Vein endothelial cell (primary cell): ENCODE measurements at places on chromosomes 3 and 15. TPM values are rescaled to one million over a fixed set of nuclear protein-coding genes. Genes with fewer than 3 reads are reported as not detected.

DLL4 gene
- 80.4 and 101 TPM in 2 replicates for total RNA-seq

KNG1 gene
- total RNA-seq: not detected in 2 replicates

LMAN1L gene
- total RNA-seq: not detected in 2 replicates

ASB7 gene
- 18.0 and 21.8 TPM in 2 replicates for total RNA-seq

CFAP44 gene
- 2.3 and 4.9 TPM in 2 replicates for total RNA-seq

DOCK3 gene
- under 0.01 and 0.19 TPM in 2 replicates for total RNA-seq

SPATA12 gene
- 0.33 and 0.48 TPM in 2 replicates for total RNA-seq

PPP1R2 gene
- total RNA-seq: 114 and 127 TPM in 2 replicates

CHL1 gene
- not detected in 2 replicates for total RNA-seq

LIPH gene
- not detected in 2 replicates for total RNA-seq

GABRR3 gene
- total RNA-seq: not detected in 2 replicates

NUP210 gene
- 0.29 and 1.3 TPM in 2 replicates for total RNA-seq

VEPH1 gene
- total RNA-seq: 178 and 210 TPM in 2 replicates
